ENCODE measurements at places on chromosomes 1 and 21.

DNA sequence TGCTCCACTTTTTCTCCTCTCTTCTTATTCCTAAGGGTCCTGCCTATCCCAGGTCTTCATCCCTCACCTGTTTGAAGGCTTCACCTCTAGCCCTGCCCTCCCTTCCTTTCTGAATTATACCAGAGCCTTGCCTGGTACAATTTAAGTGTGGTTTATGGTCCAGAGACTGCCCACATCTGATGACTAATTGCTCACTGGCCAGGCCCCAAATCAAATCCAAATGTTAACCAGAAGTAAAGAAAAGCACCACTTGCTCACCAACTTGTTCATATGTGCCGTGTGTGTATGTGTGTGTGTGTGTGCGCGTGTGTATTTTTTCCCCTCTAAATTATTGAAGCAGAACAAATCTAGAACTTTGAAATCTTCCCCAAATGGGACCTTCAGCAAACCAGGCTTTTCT lies 26.4 kb downstream of the MYOM3 start:
- DNase-seq, result no peak

GRCh38 chr1:219257751-219258150 lies 84.1 kb downstream of the LYPLAL1 start:
- no peak for DNase-seq

DNA sequence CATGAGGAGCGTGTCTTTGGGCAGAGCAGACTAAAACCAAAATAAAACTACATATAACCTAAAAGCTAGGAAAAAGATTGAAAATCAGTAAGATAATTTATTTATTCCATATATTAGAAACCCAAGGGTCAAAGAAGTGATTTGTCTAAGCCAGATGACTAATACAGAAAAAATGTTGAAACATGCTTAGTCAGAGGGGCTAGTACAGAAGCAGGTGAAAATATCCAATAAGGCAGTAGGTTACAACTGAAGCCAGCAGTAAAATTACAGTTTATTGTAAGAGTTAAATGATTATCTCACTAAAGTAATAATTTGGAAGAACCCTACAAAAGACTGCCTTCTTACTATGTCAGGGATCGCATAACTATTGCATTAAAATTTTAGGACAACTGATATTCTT lies 1190.9 kb upstream of the PRMT6 start:
- DNase-seq, result no peak

DNA sequence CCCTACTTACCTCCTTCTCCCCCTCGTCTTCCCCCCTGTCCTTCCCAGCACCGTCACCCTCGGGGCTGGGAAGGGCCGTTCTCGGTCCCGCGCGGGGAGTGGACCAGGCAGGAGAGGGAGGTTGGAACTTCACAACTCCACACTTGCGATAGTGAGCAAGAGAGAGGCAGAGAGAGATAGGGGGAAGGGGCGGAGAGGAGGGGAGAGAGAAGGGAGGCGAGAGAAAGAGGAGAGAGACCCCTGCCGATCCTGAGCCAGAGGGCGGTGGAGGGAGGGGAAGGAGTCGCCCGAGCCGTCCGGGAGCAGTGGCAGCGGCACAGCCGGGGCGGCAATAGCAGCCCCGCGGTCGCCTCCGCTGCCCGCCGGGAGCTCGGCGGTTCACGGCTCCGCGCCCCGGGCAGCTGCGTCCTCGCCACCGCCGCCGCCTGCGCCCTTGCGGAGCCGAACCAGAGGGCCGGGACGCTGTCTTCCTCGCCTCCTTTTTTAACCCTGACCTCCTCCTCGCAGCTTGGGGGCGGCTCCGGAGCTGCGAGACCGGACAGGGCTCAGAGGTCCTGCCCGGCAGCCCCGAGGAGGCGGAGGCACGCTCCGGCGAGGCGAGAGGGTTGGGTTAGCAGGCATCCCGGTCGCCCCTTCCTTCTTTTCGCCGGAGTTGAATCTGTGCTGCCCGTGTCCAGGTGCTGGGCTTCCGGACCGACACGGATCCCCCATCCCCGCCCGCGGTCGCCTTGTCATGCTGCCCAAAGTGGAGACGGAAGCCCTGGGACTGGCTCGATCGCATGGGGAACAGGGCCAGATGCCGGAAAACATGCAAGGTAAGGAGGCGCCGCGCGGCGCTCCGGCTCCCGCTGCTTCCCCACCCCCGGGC lies 11.7 kb downstream of the NR5A2 start:
- DNase-seq, result no peak

- DNase-seq, result no peak
Observed at GRCh38 chr1:9905010-9905409, 5.1 kb downstream of the CTNNBIP1 start.

- no peak for DNase-seq
Observed at GRCh38 chr1:40059338-40059959, 18.9 kb downstream of the CAP1 start.

DNA sequence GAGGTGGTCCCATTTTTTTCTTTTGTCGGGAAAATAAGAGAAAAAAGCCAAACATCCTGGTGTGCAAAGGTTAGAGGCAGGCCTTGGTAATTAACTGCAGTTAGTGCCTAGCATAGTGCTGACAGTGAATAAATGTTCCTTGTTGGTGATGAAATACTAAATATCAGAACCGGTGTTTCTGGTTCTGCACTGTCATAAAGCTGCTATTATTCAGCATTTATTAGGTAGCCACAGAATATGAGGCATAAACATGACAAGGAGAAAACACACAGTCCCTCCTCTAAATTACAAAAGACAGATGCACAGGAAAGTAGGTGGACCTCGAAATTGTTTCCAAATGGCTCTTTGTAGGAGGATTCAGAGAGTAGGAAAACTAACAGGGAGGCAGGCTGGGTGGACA lies 122.0 kb upstream of the ADGRL2 start:
- DNase-seq, result no peak

DNA sequence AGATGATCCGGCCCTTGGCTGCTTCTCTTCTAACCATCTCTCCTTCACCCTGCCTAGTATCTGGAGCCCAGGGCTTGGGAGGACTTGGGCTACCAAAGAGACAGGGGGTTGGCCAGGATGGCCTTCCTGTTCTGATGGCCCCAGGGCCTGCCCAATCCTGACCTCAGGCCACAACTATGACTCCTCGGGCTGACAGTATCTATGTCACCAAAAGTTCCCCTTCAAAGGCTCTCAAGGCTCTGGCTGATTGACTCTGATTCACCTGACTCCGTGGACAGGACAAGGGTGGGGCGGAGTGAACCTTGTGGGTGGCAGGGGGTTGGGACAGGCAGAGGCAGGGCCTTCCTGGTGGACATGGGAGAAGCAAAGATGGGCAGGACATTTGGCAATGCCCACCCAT lies 12.7 kb downstream of the MEF2D start:
- DNase-seq, result no peak
